ENCODE measurements at places on chromosomes 2 and 18.

DNA sequence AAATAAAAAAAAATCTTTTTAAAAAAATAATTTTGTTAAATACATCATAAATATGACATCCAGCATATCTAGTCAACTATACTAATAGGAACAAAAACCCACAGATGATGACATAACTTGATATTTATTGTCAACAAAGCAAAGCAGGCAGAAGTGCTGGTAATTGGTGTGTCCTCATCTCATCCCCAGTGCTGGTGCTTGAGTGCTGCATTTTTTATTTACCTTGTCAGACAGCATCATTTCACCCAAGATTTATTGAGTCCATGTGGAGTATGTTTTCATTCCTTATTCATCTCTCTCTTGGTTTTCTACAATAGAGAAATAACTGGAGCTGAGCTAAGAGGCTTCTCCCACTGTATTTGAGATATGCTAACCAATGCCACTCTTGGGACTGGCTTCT is 191.6 kb upstream of the SLC14A2 start:
- no peak for DNase-seq

DNA sequence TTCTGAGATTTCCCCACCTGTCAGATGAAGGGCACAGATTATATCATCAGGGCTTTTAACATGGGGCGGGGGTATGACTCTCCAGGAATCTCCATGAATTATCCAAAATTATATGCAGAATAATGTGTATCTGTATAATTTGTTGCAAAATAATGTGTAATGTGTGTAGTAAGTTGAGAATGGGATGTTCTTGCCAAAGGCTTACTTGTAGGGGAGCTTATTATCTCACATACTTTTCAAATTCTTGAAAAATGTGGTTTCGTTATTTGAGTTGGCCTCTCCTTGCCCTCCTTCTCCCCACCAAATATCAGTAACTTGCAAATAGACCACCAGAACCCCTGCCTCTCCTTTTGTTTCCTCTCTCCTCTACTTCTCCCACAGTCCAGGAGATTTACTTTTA is 35.6 kb downstream of the UBR3 start:
- DNase-seq, result no peak

GRCh38 chr18:10378688-10379420 is 75.6 kb upstream of the APCDD1 start:
- DNase-seq, result no peak

DNA sequence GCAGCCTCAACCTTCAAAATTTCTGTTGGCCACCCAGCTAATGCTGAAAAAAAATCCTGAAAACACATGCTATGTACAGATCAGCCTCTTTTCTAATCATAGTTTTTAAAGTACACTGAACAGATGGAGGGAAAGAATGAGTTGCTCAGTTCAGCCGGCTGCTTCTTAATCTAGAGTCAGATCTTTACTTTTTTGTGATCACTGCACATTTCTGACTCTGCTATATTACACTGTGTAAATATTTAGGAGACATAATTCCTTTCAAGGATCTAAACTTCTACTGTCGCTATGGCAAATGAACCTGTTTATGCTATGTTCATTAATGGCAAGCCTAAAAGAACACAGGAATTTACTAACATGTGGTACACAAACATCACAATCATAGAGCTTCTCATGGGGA is 114.2 kb downstream of the SRBD1 start:
- no peak for DNase-seq

- DNase-seq, result no peak
These were observed 495.9 kb upstream of the CNTNAP5 start for GRCh38 chr2:123528996-123529707.

DNA sequence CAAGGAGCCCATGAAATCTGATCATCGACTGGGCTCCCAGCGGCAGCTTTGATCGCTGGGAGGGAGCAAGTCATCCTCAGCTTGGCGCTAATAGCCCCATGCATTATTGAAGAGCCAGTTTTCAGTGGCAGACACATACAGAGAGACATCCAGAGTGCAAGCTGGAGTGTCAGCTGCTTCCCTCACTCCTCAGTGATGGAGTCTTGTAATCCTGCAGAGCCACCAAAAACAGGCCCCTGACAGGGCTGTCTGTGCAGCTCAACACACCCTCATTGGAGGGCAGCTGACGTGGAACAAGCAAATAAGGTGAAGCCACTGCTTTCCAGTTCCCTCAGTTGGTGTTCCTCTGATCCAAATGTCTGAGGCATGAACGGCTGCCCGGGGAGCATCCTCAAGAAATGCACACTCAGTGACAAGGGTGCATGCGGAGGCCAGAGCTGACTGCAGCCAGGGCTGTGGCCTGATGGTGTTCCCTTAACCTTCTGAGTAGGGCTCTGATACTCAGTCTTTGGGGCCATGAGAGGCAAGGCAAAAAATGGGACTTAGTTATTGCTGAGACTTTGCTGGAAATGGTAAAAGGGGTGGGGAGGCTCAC is 97.4 kb downstream of the RHOB start:
- DNase-seq, result no peak

- DNase-seq, result no peak
These were observed 73.6 kb upstream of the CYP1B1 start for GRCh38 chr2:38149531-38149930.

DNA sequence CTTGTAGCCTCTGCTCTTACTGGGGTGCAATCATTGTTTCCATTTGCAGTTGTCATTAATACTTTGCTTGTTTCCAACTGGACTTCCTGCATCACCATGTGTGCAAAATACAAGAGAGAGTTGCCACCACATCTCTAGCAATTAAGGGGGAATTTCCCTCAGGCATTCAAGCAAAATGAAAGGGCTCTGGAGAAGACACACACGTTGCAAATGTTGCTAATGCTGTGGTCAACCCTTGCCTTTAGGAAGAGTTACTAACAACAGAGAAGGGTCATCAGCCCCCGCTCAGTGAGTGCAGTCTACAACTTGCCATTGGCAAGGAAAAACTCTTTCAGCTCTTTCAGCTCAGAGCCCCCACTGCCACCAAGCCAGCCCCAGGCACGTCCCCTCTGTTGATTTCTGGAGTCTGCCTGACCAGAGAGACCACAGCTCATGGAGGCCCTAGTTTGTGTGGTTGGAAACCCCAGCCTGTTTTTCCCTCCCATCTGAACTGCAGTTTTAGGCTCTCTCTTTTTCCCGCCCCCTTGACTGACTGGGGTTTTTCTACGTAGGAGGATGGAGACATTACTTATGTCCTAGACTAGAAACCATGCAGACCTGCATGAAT is 25.9 kb upstream of the GPR45 start:
- DNase-seq, result no peak

- no peak for DNase-seq
These were observed 38.8 kb downstream of the PPP4R1 start for GRCh38 chr18:9575558-9575957.

- no peak for DNase-seq
These were observed 58.3 kb downstream of the SEPTIN10 start for GRCh38 chr2:109555346-109555900.

DNA sequence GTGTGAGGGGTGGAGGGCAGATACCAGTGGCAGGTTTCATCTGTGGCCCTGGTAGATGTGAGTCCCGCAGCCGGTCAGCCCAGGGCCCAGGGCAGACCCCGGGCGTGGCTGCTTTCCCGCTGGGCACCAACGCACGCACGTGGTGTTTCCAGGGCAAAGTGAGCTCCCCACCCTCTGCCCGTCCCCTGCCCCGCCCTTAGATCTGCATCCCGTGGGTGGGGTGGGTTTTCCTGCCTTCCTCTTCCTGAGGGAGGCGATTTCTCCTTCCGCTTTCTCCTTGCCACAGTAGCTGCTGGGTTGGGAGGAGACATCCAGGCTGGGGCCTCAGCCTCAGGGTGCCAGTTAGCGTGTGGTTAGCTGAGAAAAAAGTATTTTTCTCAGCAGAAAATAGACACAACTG is 49.6 kb downstream of the ODC1 start:
- no peak for DNase-seq

DNA sequence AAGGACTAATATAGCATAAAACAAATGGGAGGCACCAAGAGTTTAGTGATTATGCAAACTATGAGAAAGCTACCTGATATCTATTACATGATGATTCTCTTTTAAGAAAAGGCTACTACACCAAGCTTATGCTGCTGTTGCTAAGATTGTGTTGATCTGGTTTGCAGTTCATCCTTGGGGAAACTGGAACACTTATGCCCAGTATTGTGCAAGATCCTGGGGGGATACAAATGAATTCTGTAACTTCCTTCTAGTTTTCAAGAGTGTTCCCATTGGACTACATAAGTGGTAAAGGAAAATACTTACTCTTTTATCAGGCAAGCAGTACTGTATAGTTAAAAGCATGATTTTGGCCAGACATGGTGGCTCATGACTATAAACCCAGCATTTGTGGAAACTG is 3.1 kb upstream of the NMI start:
- no peak for DNase-seq

DNA sequence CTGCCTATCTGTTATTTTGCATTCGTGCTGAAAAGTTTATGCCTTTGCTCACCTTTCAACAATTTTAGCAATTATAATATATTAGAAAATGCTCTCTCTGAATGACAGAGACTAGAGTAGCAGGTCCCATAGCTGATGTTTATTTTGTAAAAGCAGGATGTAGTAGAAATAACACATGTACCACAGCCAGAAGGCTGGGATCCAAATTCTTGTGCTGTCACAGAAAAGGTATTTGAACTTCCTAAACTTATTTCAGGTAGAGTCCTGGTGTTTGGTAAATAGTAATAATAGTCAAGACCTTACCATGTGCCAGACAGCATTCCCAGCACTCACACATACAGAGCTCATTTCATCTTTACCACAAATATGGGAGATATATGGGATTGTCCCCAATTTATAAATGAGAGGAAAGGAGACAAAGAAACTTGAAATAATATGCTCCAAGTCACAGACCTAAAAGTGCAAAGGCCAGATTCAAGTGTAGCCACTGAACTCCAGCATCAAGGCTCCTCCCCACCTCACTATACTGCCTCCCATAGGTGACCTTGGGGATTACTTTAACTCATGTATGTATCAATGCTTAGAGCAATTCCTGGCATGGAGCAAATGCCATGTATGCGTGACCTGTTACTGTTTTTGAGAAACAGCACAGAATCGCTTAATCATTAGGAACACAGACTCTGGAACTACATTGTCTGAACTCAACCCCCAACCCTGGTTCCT is 284.7 kb upstream of the RAB12 start:
- no peak for DNase-seq

GRCh38 chr2:158725441-158725891 is 69.7 kb upstream of the DAPL1 start:
- DNase-seq, result no peak

GRCh38 chr2:145652571-145653545 is 1132.9 kb upstream of the ZEB2 start:
- no peak for DNase-seq

- DNase-seq, result no peak
These were observed 112.4 kb upstream of the UPP2 start for GRCh38 chr2:157989227-157989626.

GRCh38 chr2:113974727-113975126 is 84.8 kb downstream of the ACTR3 start:
- no peak for DNase-seq

All from activated CD8-positive, alpha-beta memory T cell treated with anti-CD3 and anti-CD28 coated beads for 1 hour (primary cell).